Kidney (tissue), 22 donors: ENCODE measurements at places on chromosomes 7 and 10. TPM values are rescaled to one million over a fixed set of nuclear protein-coding genes. Genes with fewer than 3 reads are reported as not detected.
A peak's percentile ranks its signal among the peaks of the same experiment; 100 is the strongest.

DNA sequence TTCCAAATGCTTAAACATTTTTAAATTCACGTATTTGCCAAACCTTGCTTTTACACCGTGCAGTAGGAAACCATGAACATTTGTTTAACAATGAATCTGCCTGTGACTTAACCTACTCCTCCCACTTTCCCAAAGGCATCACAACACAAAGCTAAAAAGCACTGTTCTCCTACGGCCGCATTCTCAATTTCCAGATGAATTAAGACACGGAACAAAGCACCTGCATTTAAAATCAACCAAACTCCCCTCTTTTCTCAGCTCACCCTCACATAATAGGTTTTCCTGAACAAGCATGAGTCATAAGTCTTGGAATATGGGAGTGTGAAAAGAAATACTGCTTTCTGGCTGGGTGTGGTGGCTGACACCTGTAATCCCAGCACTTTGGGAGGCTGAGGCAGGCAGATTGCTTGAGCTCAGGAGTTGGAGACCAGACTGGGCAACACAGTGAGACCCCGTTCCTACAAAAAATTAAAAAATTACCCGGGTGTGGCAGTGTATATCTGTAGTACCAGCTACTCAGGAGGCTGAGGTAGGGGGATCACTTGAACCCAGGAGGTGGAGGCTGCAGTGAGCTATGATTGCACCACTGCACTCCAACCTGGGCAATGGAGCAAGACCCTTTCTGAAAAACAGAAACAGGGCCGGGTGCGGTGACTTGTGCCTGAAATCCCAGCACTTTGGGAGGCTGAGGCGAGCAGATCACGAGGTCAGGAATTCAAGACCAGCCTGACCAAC lies 51.7 kb upstream of the CYTH3 start:
- H3K27me3 ChIP-seq: no peaks in the 10 kb centered on the region
- no peak overlapping the region for H3K27ac ChIP-seq
- H3K4me1 ChIP-seq: no peaks in the 10 kb centered on the region
- no peak overlapping the region for H3K4me3 ChIP-seq

The SNCG gene
- total RNA-seq: 41.3 TPM

The MGMT gene
- total RNA-seq: 25.9 TPM

DNA sequence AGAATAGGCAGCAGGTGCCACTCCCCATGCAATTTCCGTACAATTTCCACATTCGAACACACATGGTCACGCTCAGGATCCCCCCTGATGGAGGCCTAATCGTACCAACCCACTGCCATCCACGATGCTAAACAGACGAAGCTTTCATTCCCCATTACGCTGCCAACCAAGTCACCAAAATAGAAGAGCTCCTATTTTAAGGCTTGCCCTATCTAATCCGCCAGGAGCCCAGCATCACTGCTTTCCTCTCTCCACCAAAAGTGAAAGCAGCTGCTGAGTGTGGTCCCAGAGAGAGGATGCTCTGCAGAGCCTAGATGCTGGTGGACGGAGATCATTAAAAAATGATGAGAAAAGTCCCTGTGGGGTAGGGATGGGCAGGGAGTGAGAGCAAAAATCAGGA lies 43.3 kb downstream of the HSPA12A start:
- peaks cover 11% of the 10 kb centered on the region for H3K36me3 ChIP-seq
- no peak overlapping the region for H3K27ac ChIP-seq
- no peaks in the 10 kb centered on the region for H3K27me3 ChIP-seq
- DNase-seq: no peak
- no peak overlapping the region for H3K4me3 ChIP-seq

The RBP4 gene
- total RNA-seq: 77.4 TPM

DNA sequence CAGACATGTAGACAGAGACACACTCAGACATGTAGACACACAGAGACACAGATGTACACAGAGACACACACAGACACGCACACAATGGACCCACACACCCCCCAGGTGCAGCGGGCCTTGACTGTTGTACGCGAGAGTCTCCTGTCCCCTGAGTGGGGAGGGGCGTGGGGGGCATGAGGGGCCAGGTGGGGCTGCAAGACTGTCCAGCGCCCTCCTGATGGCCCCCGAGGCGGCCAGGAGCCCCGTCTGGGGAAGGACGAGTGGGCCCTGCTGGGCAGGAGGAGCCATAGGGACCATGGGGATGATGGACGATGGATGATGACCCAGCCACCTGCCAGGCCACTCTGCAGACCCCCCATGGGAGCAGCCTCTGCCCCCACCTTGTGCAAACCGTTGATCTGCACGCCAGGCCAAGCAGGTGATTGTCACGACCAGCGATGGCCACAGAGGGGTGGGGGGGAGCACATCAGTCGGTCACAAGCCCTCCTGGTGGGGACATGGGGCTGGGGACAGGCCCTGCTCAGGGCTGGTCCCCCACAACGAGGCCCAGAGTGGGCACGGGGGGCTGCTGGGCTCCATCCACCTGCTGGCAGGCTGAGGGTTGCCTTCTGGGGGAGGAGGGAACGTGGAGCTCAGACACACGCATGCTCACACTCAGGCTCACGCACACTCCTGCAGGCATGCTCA lies 11.6 kb downstream of the VENTX start:
- DNase-seq: no peak
- no peaks in the 10 kb centered on the region for H3K4me1 ChIP-seq
- no peaks in the 10 kb centered on the region for H3K36me3 ChIP-seq
- peaks cover 3% of the 10 kb centered on the region for H3K27me3 ChIP-seq
- H3K4me3 ChIP-seq: no peak overlapping the region

The GPR22 gene
- total RNA-seq: not detected

The VSTM4 gene
- 8.5 TPM for total RNA-seq

The GNGT1 gene
- 0.35 TPM for total RNA-seq

DNA sequence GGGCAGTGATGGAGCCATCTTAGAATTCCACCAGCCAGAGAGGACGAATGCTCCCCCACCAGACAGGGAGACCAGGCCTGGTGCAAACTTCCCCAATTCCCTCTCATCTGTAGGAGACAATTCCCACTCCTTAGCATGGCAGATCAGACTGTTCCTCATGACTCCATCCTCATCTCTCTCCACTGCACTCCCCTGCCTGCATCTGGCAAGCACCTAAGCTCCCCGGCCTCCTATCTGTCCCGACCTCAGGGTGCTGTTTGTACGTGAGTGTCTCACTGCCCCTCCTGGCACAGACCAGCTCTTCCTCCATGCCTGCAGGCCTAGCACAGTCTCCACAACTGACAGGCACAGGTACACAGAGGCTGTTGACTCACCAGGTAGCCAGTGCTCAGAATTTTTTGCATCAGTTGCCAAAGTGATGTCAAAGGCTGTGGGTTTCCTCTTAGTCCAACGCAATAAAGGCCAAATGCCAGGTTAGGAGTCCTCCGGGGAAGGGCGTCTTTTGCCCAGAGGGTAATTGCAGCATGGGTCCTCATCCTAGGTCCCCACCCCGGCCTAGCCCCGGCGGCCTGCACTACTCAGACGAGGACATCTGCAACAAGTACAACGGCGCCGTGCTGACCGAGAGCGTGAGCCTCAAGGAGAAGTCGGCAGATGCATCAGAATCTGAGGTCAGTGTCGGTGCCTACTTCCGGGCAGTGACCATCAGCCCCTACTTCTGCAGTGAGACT lies 436.8 kb upstream of the FOXK1 start:
- no peak for DNase-seq
- no peak overlapping the region for H3K4me3 ChIP-seq
- no peaks in the 10 kb centered on the region for H3K4me1 ChIP-seq
- no peak overlapping the region for H3K27ac ChIP-seq
- no peaks in the 10 kb centered on the region for H3K27me3 ChIP-seq
- H3K36me3 ChIP-seq: no peaks in the 10 kb centered on the region

GRCh38 chr7:133724694-133725093 lies 402.4 kb upstream of the LRGUK start:
- no peaks in the 10 kb centered on the region for H3K4me1 ChIP-seq
- DNase-seq: no peak
- no peak overlapping the region for H3K4me3 ChIP-seq
- H3K27me3 ChIP-seq: no peaks in the 10 kb centered on the region
- H3K36me3 ChIP-seq: no peaks in the 10 kb centered on the region

DNA sequence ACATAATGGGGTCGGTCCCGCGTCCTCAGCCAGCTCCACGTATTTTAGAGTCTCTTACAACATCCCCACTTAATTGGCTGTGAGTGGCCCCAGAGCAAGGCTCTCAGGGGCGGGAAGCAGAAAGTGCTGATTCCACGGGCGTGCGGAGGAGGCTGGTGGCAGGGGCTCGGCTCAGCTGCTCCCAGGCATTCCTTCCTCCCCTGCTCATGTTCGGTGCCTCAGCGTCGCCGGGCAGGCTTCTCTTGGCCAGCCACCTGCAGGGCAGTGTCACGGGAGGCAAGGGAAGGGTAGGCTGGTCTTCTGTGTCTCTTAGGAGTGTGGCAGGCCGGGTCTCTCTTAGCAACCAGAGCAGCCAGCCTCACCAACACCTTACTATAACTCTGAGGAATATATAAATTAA lies 33.8 kb downstream of the IL15RA start:
- H3K4me1 ChIP-seq: peaks cover 19% of the 10 kb centered on the region
- peak; percentile 73 for DNase-seq
- no peak overlapping the region for H3K4me3 ChIP-seq
- peak overlapping the region; percentile 65 for H3K27ac ChIP-seq
- no peaks in the 10 kb centered on the region for H3K27me3 ChIP-seq
- no peaks in the 10 kb centered on the region for H3K36me3 ChIP-seq

- peak; percentile 94 for DNase-seq
- H3K36me3 ChIP-seq: no peaks in the 10 kb centered on the region
- peak overlapping the region; percentile 97 for H3K27ac ChIP-seq
- H3K4me1 ChIP-seq: peaks cover 11% of the 10 kb centered on the region
Measured at GRCh38 chr7:99142727-99143520, 984 bp downstream of the SMURF1 start.

DNA sequence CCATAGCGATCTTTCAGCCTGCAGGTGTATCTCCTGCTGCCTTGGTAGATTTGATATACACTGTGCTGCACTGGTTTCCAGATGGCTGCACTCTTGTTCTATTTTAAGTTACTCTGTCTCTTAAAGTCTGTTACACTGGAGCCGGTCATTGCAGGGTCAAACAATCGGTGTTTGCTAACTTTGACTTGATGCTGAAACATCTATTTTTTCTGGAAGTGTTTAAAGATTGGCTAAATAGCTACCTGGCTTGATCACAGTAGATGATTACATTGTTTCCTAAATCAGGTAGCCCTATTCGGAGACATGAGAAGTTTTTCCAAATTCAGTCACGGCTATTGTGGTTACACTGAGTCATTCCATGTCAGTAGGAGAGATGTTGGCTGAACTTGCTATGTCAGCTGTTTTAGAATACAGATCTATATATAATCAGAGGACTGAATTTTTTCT lies 574.8 kb downstream of the ETV1 start:
- no peaks in the 10 kb centered on the region for H3K36me3 ChIP-seq
- DNase-seq: no peak
- H3K4me3 ChIP-seq: no peak overlapping the region
- no peaks in the 10 kb centered on the region for H3K4me1 ChIP-seq
- no peak overlapping the region for H3K27ac ChIP-seq

The CYP3A4 gene
- not detected for total RNA-seq

DNA sequence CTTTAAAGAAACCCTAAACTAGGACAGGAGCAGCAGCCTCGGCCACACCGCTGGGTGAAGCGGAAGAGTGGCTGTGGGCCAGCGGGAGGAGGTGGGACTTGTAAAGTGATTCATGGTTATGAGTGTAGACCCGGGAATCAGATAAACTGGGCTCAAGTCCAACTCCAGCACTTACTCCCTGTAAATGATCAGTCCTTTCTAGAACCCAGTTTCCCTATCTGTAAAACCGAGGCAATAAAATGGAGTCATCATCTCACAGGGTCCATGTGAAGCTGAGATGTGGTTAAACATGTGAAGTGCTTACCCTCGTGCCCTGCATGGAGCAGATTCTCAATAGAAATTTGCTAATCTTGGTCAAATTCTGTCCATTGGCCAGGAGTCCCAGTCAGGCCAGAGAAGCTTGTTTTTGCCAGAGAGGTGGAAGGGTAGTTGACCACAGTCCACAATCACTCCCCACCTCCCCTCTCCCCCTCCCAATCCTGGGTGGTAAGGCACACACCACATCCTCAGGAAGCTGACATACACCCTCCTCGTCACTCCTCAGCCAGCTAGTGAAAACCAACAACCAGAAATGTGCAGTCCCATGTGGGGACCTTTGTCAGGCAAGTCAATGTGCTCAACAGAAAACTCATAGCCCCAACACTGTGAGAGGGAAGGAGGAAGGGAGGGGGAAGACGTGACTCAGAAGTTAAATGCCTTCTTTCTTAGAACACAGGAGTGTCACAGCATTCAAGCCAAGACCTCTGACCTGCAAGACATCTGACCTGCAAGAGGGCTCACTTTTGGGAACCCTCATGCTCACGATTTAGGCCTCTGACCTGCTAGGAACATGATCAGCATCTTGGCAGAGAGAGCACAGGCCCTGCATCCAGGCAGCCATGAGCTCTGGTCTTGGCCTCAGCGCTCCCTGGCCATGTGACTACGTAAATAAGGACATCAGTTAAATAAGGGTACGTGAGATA lies 145.1 kb downstream of the PLXNA4 start:
- no peaks in the 10 kb centered on the region for H3K4me1 ChIP-seq
- no peak overlapping the region for H3K27ac ChIP-seq
- H3K4me3 ChIP-seq: no peak overlapping the region
- H3K27me3 ChIP-seq: no peaks in the 10 kb centered on the region

The LIPJ gene
- total RNA-seq: not detected

- H3K36me3 ChIP-seq: peaks cover 10% of the 10 kb centered on the region
- no peak overlapping the region for H3K27ac ChIP-seq
- H3K27me3 ChIP-seq: peaks cover 3% of the 10 kb centered on the region
- H3K4me3 ChIP-seq: peak overlapping the region; percentile 98
Measured at GRCh38 chr10:102419269-102420180, 940 bp upstream of the PSD start.

DNA sequence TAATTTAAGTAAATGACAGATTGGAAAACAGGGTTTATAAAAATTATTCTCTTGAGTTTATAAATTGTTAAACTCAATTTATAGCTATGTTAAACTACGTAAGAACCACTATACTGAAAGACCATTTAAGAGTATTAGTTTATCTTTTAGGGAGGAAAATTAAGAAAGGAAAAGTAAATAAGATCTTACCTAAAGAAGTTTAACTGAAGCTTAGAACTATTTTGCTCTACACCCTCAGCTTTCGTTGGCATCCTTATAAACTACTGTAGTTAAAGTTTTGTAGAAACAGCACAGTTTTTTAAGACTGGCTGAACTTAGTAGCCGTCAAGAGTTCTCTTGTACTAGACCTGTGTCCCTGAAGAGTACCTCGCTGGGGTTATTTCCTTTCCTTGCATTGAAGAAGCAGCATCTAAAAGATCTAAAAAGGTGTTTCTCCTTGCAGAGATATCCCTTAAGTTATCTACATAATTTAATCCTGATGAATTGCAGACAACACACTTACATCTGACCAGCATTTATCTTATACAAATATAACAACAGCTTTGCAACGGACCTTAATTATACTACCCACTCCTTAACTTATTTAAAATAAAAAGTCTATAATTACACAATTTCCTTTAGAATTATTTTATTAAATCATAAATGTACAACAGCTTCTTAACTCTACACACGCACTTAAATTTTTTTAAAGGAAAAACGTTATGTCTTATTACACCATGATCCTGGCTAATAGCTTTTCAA lies 9.1 kb downstream of the HNRNPA2B1 start:
- no peak for DNase-seq
- peaks cover 73% of the 10 kb centered on the region for H3K36me3 ChIP-seq
- no peaks in the 10 kb centered on the region for H3K27me3 ChIP-seq

The AHR gene
- total RNA-seq: 101 TPM

GRCh38 chr10:3852147-3852904 lies 67.3 kb upstream of the KLF6 start:
- H3K4me3 ChIP-seq: no peak overlapping the region
- peak overlapping the region; percentile 88 for H3K27ac ChIP-seq
- no peaks in the 10 kb centered on the region for H3K27me3 ChIP-seq
- no peaks in the 10 kb centered on the region for H3K36me3 ChIP-seq

- H3K27ac ChIP-seq: no peak overlapping the region
- no peaks in the 10 kb centered on the region for H3K27me3 ChIP-seq
- no peaks in the 10 kb centered on the region for H3K4me1 ChIP-seq
- no peak overlapping the region for H3K4me3 ChIP-seq
Measured at GRCh38 chr7:27763983-27764508, 24.1 kb downstream of the TAX1BP1 start.
